ENCODE measurements at places on chromosomes 16 and 17.
A peak's percentile ranks its signal among the peaks of the same experiment; 100 is the strongest.

GRCh38 chr17:79047291-79047920 is 23.4 kb downstream of the C1QTNF1 start:
- no peak for DNase-seq

DNA sequence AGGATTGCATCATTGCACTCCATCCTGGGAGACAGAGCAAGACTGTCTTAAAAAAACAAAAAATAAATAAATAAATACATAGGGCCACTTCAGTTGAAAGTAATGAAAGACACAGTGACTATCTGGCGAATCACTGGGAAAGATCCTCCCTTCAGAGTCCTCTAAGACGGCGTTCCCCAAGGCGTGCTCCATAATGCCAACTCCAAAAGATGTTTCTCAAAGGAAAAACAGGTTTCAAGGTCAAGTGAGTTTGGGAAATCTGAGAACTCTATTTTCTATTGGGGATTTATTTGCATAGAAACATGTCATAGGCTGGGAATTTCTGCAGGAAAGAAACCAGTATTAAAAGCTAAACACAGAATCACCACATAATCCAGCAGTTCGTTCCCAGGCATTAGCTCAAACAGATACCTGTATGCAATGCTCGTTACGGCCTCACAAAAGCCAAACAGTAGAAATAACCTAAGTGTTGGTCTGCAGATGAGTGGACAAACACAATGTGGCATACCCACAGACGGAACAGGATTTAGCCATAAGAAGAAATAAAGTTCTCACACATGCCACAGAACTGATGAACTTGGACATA is 7.9 kb downstream of the KLHDC4 start:
- DNase-seq: no peak

DNA sequence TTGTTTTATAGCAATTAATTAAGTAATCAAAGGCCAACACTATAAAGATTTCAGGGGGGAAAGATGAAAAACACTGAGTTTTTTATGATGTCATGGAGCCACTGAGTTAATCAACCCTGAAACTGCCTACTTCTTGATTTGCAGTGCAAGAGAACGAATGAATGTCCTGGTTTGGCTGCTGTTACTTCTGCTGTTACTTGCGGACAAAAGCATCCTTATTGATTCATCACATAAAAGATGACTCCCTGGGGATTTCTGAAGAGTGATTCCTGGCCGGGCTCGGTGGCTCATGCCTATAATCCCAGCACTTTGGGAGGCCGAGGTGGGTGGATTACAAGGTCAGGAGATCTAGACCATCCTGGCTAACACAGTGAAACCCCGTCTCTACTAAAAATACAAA is 10.9 kb upstream of the SPNS3 start:
- no peak for DNase-seq

- DNase-seq: no peak
These were observed 14.8 kb downstream of the TAC4 start for GRCh38 chr17:49832840-49833599.

DNA sequence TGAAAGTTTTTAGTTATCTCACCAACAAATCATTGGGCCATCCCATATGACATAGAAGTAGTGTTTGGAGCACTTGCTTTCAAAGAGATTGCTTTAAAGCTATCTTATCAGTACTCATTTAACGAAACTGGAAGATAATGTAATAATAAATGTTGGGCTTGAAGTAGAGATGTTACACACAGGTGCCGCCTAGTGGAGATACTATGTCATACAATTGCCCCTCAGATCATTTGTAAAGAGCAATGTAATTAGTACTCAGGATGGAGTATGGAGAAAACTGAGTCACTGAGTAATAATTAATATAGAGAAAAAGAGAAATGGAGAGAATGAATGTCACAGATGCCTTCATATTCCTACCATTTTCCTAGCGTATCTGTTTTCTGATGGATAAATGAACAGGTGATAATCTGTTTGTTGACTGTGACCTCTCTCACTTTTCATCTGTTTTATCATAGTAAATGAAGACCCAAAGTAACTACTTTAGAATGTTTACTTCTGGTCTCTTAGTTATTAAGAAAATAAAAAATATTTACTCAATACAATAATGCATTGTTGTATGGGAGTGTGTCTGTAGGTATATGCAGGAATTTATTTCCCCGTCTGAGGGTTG is 80.4 kb downstream of the EFCAB5 start:
- DNase-seq: no peak

GRCh38 chr17:4152471-4152870 is 9.5 kb downstream of the CYB5D2 start:
- DNase-seq: no peak

DNA sequence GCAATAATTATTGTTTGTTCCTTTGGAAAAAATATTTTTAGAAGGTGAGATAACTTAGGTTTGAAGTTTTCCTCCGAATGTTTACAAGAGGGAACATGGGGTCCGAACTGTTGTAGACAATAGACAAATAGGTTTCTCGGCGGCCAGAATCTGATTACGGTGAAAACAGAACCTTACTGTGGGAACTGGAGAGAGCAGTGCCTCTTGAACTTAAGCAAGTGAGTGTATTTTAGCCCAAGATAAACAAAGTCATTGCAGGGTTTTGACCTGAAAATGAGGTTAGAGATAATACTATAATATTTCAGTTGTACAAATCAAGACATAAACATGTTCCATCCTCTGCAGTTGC is 134.7 kb downstream of the ABCA8 start:
- no peak for DNase-seq

DNA sequence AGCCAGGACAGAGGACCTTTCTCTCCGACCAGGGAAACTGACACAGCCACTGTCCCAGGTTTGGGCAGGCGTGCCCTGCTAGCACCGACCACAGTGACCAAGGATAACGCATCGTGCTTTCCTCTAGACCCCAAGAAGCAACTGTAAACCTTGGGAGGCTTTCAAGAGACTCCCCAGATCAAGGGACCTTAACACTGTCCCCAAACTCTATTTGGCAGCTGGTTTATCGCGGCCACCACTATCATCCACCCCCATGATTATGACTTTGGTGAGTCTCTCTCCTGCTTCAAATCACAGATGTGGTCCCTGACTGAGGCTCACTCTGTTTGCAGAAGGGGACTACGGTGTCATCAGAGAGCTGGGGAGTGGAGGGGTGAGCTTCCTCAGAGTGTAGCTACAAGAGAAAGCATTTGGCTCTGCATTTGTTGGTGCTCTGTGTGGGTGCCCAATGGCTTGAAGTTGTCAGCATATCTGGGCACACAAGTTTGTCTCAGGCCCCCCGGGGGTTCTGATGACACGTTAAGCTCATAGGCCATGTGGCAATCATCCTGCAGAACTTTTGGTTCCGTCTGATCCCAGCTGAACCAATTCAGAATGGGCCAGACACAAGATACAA is 408.0 kb downstream of the SLC39A11 start:
- DNase-seq: no peak

- DNase-seq: no peak
These were observed 675 bp upstream of the PDZD9 start for GRCh38 chr16:22001591-22001990.

DNA sequence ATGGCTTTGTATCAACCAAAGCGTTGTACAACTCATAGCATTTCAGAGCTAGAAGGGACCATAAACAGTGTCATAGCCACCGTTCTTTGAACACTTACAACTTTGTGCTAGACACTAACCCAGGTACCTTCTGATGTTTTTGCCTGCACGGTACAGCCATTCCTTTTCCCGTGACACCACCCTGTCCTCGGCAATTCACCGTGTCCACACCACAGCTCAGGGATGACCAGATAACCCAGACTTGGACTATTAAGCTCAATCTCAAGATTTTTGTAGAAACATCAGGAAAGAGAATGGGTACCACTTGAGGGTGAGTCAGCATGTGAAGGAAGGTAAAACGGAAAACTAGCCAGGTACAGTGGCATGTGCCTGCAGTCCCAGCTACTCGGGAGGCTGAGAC is 9.8 kb upstream of the CBFB start:
- no peak for DNase-seq

GRCh38 chr17:38461683-38462082 is 33.4 kb downstream of the ARHGAP23 start:
- DNase-seq: no peak

DNA sequence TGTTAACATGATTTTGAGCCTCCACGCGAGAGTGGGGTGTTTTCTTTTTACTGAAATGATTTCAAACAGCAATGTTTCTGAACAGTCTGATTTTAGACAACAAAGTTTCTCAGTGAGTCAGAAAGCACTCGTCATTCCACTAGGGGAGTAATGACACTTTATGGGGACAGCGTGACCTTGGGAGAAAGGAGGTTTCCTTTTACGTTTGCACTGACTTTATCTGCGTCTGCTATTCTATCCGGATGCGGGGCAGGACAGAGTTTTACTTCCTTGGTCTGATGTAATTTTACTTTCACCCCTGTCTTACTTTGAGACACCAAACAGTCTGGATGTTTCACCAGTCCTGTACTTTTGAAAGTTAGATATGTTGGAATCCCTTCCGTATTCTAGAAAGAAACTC is 20.7 kb downstream of the SLC47A1 start:
- DNase-seq: no peak

- DNase-seq: peak; percentile 33
These were observed 12.8 kb upstream of the GNG13 start for GRCh38 chr16:813204-813915.

DNA sequence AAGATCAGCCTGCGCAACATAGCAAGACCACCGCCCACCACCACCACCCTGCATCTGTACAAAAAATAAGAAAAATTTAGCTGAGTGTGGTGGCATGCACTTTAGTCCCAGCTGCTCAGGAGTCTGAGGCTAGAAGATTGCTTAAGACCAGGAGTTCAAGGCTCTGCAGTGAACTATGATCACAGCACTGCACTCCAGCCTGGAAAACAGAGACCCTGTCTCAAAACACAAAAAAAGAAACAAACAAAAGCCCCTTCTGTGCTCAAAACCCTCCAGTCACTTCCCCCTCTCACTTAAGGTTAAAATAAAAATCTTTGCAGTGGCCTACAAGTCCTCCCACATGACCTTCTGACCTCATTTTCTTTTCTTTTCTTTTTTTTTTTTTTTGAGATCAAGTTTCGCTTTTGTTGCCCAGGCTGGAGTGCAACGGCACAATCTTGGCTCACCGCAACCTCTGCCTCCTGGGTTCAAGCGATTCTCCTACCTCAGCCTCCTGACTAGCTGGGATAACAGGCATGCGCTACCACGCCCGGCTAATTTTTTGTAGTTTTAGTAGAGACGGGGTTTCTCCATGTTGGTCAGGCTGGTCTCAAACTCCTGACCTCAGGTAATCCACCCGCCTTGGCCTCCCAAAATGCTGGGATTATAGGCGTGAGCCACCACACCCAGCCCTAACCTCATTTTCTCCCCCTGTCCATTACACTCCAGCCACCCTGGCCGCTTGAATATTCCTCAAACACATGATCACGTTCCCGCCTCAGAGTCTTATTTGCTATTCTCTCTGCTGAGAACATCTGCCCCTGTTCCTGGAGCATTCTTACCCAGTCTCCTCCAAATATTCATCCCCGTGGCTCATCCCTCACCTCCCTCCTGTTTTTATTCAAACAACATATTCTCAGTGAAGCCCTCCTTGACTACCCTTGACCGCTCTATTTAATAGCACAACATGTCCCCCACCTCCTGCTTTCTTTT is 126.6 kb upstream of the MED13 start:
- DNase-seq: no peak

Measured in activated CD4-positive, alpha-beta T cell treated with anti-CD3 and anti-CD28 coated beads for 1 hour (primary cell).